Brain pericyte (primary cell): ENCODE measurements at places on chromosomes 3 and 15.

DNA sequence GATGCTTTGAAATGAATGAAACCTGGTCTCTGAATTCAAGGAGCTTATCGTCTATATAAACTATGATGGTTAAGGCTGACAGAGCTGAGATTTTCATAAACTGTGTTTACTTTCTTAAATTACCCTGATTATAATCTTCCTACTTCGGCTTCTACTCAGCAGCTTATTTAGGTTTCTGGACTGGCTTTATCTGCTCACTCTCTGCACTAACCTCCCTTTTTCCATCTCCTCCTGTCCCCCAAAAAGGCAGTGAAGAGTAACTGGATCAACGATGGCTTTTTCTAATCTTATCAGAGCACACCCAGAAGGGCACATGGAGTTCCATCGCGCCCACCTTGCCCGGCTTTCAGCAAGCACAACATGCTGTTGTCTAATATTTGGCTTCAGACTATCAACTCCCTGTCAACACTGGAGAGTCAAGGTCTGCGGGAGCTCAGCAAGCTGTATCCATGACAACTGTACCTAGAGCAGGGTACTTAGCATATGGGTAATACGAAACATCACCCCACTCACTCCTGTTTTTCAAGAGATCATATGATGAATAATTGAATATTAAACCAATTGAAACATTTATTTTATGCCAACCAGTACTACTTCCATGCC lies 417.3 kb downstream of the GABRB3 start:
- no peak for DNase-seq

GRCh38 chr3:167626490-167626889 lies 27.3 kb downstream of the WDR49 start:
- no peak for DNase-seq

DNA sequence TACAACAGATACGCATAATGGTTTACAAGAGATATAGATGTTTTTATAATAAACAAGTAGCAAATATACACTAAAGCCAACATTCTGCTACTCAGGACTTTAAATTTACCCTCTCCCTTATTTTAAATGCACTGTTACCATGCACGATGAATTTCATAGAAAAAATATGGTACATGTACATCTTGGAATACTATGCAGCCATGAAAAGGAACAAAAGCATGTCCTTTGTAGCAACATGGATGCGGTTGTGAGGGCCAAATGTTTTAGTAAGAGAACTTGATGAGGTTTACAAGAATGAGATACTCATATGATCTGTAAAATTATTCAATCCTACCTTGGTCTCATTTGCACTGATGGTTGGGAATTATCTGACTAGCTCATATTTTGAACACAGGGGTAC lies 769.3 kb downstream of the VGLL3 start:
- DNase-seq = no peak

GRCh38 chr3:115651087-115651486 lies 27.8 kb downstream of the GAP43 start:
- DNase-seq = no peak

- peak; percentile 31 for DNase-seq
Measured at GRCh38 chr15:95162967-95163531, 931.7 kb downstream of the MCTP2 start.

GRCh38 chr3:149575961-149576564 lies 81.8 kb downstream of the WWTR1 start:
- DNase-seq = peak; percentile 70

DNA sequence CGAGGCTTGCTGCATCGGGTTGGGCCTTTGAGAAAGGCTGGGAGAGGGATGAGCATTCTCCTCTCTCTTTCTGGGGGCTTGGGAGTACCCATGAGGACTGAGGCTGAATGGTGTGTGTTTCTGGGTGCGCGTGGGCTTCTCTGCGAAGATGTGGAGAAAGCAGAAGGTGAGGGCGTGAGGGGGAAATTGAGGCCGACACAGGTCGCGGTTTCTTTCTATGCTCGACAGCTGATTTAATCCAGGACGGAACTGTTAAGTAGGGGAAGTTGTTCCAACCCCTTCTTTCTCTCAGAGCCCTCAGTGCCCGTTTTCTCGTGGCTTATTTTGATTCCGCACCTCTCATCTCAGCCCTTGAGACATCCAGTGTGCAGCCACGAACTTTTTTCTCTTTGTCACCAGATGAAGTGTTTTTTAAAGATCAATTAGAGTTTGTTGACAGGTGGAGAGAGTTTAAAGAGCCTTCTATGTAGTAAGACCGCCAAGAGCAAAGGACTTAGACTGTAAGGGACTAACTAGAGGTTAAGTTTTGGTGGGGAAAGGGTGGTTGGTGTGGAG lies 711 bp downstream of the STARD9 start:
- no peak for DNase-seq

- DNase-seq = no peak
Measured at GRCh38 chr3:152658977-152659720, 175.8 kb upstream of the P2RY1 start.

DNA sequence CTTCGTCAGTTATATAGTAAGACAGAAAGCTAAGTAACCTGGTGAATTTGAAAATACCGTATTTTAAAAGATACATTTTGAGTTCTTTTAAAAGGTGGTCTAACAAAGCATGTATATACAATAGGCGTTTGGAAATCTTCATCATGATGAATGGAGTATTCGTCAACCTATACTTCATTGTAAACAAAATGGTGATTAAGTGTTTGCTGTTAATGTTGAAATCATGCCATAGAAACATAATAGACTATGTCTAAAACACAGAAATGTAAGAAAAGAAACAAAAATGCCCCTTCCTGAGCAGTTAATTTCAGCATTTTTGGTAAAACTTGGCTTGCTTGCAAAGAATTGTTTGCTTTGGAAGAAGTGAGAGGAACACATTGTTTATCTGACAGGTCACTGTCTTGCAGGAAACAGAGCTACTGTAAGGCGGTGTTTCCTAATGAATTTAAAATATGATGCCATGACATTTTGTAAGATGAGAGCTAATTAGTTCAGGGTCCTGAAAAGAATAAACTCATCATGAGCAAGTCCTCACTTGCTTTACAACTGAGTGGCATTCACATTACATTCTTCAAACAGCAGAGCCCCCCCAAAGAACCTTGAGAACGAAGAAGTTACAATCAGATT lies 126.7 kb downstream of the SERPINI1 start:
- DNase-seq = no peak

GRCh38 chr3:116253511-116253910 lies 191.8 kb downstream of the LSAMP start:
- no peak for DNase-seq

DNA sequence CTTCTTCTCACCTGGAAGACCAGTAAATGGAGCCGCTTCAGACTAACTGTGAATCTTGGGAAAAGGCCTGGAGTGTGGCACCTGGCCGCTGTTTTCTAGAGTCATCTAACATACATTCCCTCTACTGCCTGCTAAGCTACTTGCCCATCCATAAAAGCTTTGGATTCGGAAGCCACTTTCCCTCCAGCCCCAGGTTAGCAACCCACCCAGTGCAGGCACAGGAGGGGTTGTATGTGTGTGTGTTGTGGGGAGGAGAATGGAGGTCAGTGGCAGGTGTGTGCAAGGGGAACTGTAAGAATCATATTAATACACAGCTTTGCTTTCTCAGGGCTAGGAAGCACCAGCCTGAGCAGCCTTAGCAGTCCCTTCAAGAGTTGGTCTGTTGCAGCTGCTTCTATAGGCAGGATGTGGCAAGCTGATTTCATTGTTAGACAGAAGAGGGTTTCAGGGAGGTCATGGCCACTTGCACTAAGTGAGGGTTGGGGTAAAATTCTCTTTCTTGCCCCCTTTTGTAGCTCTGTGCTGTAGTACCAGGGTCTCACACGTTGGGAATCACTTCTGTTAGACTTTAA lies 8.9 kb downstream of the NSUN3 start:
- DNase-seq = no peak

GRCh38 chr3:127610105-127610504 lies 11.9 kb downstream of the MCM2 start:
- DNase-seq = no peak

DNA sequence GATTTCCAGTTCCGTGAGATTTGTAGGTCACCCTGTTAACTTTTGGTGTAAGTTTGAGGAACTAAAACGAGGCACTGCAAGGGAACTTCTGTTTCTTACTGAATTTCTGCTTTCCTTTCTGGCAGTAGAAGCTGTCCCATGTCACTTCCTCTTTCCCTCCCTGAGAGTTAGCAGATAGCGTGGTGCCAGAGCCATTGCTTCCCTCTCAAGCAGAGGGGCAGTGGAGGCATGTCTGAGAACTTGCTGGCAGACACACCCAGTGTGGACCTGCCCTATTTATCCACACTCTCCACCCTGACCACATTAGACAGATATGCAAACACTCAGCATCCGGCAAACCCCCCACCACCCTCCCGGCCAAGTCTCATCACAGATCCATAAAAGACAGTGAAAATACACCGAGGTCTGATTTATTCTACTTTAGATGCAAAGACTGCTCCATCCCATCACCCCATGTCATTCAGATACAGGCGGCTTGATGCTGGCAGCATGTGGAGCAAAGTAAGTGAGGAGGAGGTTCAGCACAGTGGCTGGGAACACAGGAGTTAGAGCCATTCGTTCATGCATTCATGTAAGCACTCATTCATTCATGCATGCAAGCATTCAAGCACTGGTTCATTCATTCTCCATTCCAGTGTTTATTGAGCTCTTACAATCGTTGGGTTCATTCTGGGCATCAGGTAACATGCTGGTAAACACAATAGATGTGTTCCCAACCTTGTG lies 324.7 kb downstream of the SHQ1 start:
- no peak for DNase-seq

DNA sequence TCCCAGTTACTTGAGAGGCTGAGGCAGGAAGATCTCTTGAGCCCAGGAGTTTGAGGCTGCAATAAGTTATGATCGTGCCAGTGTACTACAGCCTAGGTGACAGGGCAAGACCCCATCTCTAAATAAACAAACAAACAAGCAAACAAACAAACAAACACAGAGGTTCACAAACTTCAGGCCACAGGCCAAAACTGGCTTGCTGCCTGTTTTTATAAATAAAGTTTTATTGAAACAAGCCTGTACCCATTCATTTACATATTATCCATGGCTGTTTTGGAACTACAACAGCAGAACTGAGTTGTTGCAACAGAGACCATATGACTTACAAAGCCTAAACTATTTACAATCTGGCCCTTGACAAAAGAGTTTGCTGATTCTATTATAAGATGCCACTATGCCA lies 6.5 kb downstream of the DYNC1LI1 start:
- DNase-seq = no peak

GRCh38 chr15:49066372-49066771 lies 20.1 kb upstream of the SECISBP2L start:
- no peak for DNase-seq

- DNase-seq = no peak
Measured at GRCh38 chr3:140170612-140171011, 235.6 kb downstream of the CLSTN2 start.

DNA sequence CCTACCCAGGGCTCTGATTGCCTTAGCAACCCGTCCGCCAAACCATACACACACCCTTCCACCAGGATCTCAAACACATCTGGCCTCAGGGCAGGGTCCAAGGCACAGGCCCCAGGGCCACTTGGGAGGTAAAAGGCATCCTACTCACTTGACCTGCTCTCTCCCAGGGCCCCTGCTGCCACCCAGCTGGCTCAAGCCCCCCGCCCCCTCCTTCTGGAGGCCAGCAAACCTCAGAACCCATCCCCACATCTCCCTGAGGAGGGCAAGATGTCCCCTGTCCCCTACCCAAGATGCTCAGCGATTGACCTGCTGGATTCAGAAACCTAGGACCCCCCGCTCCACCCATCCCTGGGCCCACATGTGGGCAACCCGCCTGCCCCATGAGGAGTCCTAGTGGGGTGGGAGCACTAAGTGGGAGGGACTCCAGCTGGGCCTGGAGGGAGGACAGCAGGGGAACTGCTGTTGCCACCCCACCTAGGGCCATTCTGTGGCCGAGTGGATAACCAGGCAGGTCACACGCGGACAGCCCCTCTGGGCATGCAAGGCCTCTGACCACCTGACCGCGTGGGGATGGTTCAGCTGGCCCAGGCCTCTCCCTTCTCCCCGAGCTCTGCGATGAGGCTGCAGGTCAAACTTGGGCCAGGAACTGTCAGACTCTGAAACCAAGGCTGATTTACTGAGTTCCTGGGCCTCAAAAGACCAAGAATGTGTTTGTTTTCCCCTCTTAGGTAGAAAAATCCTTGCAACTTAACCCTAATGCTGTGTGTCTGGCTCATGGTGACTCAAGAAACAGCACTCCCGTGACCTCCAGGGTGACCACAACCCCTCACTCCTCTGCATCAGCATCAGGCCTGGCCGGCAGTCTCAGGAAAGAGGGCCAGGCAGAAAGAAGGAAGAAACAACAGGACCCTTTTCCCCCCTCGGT lies 4.2 kb downstream of the MFGE8 start:
- DNase-seq = no peak

DNA sequence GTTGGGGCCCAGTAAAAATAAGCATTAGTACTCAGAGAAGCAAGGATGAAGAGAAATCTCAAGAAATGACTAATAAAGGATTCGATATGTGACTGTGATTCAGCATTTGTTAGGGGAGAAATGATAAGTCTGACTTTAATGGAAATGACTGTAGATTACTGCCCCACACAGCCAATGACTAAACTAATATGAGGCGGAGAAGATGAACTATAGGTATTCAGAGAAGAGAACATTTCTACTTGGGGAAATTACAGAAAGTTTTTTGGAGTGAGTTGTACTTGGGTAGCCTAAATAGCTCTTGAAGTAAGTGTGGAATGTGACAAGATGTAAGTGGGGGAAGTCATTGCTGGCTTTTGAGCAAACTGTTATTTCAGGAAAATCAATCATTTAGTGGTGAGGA lies 380.0 kb downstream of the PDCD6IP start:
- no peak for DNase-seq

DNA sequence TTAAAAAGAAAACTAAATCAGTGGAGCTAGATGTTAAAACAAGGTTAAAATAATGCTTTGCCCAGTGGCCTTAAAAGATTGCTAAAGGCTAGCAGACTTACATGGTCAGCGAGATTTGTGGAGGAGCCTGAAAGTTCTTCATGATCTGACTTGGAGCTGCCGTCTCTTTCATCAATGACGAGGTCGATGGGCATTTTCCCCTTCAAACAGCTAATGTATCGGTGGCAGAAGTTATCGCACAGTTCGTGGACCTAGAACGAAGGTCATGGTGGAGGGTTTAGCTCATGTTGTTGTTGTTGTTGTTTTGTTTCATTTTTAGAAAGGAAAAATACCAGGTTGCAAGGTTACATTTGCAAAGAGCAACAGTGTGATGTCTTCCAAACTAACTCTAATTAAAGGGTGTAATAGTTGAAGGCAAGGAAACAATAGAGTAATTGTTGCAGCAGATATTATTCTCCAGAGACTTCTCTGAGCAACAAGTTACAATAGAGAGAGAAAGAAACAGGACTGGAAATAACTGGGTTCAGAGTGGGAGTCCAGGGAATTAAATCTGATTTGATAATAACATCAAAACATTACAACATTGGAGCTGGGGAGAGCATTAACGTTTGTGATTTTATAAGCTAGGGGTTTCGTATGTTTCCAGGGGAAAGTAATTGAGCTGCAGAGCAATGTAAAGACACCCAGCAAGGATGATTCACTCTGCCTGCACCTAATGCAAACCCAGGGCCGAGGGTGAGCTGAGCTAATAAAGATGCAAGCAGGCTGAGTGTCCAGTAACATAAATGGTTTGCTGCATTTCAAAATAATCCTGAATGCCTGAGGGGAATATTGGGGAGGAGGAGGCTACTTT lies 6.6 kb downstream of the MEIS2 start:
- no peak for DNase-seq
